ENCODE measurements at places on chromosomes 4 and X.

DNA sequence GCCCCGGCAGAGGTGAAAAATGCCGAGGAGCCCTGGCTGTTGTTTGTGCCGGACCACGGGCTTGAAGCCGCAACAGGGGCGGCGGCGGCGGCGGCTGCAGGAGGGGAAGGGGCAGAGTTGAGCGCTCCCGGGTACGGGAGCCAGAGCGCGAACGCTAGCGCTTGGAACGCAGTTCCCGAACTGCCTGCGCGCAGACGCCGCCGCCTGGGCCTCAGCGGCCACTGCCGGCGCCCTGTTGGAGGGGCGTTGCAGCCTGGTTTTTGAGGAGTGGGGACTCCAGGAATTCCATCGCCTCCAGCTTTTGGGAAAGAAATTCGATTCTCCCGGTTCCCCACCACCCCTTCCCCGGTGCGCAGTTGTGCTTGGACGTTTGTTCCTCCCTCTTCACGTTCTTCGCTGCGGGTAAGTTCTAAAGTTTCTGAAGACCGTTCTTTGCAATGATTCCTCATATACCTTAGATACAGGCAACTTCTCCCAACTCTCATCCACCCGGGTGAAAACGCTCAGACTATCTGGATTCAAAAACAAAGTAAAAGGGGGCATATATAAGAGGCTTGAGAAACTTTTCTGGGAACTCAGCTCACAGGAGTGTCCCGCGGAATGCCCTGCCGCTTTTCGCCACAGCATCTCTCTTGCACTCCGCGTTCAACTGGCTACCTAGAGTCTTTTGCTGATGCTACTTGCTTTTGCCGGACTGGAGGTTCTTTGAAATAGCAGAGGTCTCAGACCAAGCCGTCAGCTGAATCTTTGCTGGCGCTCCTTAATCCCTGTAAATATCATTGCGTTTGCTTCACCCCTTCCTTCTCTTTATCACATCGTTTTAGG, 1.0 kb downstream of the FAT4 start:
- DNase-seq, result no peak

GRCh38 chrX:109783701-109784079, 50.6 kb upstream of the ACSL4 start:
- no peak for DNase-seq

DNA sequence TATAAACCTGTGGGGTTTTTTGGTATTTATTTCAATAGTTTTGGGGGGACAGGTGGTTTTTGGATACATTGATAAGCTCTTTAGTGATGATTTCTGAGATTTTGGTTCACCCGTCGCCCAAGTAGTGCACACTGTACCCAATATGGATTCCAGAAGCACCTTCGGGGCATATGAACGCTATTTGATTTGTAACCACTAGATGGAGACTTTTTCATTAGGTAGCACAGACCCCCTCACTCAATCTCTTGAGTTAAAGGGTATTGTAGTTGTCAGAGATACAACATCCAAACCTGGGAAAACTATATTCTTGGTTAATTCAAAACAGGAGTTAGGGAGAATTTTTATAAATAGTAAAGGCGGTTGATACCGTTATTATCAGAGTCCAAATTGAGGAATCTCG, 79.8 kb downstream of the SPANXN3 start:
- DNase-seq, result no peak

DNA sequence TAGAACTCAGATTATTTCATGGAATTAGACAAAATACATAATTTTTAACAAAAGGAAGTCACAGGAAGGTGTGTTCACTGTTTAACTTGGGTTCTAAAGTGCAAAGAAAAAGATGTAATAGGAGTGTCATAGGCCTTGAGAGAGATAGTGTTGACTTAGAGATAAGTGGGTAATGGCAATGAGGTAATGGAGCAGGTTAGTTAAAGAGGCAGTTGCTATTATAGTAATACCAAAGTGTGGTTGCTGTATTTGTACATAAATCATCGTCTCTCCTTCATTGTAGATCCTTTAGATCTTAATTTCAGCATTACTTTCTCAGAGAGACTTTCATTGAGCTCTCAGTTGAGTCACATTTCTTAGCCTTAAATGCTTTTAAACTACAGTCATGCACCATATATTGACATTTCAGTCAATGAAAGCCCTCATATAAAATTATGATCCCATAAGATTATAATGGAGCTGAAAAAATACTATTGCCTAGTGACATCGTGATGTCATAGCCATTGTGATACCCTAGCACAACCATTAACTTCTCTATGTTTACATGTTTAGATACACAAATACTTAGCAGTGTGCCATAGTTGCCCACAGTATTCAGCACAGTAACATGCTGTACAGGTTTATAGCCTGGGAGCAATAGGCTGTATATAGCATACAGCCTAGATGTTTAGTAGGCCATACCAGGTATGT, 245.4 kb downstream of the ADGRL3 start:
- DNase-seq, result no peak

DNA sequence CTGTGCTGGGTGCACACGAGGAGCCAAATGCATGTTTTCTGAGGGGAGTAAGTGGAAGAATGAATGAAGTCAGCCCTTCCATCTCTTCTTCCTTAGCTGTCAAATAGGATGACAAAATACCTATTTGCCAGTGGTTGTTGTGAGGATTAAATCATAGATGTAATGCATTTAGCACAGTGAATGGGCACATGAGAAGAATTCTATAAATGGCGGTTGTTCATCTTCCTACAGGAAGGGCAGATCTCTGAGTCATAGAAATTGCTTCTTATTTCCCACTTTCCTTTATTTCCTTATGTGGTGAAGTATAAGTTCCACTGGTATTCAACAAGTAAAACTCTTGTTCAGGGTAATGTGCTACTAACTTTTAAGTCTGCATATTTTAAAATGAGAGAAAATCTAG, 83.1 kb downstream of the SORBS2 start:
- no peak for DNase-seq
